HuH-7 (cell line): ENCODE measurements at places on chromosomes 1 and 21.

GRCh38 chr1:224205438-224205840 is 22.4 kb downstream of the DEGS1 start:
- DNase-seq: peak; percentile 23

- no peak for DNase-seq
These were observed 126.6 kb upstream of the CAMK1G start for GRCh38 chr1:209456878-209457277.

- no peak for DNase-seq
These were observed 20.2 kb downstream of the RCAN1 start for GRCh38 chr21:34594566-34595234.

DNA sequence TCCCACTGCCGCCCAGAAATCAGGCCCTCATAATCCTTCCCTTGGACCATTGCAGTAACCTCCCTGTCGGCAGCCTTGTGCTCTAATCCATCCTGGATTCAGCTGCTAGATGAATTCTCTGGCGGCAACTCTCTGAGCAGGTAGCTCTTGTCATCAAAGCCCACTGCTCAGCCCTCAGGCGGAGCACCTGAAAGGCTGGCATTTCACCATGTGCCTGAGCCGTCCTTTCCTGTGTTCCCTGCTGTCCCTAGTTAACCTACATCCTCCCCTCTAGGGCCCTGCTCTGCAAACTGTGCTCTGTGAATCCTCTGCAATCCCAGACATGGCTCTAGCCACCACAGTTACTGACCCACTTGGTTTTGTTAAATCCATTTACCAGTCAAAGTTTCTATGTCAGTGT is 118.0 kb downstream of the KAZN start:
- no peak for DNase-seq

- DNase-seq: no peak
These were observed 103.2 kb downstream of the SGIP1 start for GRCh38 chr1:66637146-66637545.

GRCh38 chr21:16563795-16564194 is 834.0 kb downstream of the USP25 start:
- peak; percentile 44 for DNase-seq

DNA sequence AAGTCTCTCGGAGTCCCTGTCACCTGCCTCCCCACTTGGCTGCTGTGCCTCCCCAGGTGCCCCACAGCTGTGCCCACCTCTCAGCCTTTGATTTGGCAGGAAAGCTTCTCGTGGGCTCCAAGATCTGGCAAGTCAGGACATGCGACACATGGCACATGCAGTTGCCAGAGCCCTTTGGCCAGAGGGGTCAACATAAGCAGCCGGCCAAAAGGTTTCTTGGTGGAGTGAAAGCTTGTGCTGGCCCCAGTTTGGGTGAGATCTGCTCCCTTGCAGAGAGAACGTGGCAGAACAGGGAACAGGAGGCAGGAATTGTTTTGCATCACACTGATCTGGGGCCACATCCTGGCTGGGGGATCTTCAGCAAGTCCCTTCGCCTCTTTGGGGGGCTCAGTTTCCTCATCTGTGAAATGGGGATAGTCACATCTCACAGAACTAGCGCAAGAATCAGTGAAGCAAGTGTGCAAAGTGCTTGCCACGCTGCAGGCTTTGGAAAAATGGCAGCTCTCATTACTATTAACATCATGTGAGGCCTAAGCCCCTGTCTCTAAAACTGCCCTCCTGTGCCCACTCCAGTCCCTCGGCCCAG is 232.6 kb downstream of the TRABD2B start:
- no peak for DNase-seq

DNA sequence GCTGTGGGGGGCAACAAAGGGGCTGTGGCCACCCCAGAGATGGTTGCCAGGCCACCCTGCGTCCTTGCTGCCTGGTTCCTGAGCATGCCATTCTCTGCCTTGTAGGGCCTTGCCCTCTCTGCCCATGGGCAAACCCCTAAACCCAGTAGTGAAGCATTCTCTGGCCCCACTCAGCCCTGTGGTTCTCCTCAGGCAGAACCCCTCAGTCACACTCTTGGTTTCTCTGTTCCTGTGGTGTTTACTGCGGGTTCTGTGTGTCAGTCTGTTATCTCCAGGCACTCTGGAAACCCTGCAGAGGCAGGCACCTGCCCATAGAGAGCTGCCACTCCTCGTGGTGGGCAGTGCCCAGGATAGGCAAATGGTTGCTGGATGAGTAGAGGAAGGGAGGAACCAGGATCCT is 41.1 kb upstream of the IL19 start:
- no peak for DNase-seq

- DNase-seq: no peak
These were observed 10.6 kb downstream of the PGM1 start for GRCh38 chr1:63603810-63604209.

DNA sequence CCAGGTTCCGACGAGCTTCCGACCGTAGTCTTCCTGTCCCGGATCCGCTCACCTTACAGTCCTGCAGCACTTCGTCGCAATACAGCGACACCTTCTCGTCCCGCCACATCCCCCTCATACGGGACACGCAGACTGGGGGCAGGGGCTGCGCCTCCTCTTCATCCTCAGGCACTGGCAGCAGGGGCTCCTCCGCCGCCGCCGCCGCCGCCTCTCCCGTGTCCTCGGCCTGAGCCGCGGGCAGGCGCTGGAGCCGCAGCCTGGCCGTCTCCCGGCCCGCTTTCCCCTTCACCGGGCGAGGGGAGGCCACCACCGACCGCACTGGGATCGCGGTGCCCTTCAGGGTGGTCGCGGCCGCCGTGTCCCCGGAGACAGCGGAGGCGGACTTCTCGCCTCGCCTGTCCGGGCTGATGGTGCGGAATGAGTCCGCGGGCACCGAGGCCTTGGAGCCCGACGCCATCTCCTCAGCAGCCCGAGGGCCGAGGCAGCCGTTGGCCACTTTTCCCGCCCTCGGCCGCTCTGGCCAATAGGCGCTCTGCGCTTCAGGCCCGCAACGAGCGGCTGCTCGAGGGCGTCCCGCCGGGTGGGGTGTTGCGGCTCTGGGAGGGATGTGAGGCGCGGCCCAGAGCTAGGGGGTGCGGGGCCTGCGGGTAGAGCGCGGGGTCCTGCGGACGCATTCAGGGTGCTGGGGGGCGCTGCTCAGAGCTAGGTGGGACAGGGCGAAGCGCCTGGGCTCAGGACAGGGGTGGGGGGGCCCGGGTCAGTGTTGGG is at the start of gene SHCBP1L:
Gene SHCBP1L (minus strand): TSS at position 490 of the 768 bp plus-strand sequence. CDS start 33 bp downstream, at position 457.
- DNase-seq: no peak

DNA sequence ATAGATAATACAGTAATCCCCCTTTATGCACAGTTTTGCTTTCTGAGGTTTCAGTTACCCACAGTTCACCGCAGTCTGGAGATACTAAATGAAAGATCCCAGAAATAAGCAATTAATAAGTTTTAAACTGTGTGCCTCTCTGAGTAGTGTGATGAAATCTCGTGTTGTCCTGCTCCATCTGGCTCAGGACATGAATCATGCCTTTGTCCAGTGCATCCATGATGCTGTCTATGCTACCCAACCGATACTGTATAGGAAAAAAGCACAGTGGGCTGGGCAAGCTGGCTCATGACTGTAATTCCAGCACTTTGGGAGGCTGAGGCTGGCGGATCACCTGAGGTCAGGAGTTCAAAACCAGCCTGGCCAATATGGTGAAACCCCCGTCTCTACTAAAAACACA is 85.0 kb upstream of the SLC2A1 start:
- DNase-seq: no peak

- DNase-seq: no peak
These were observed 14.9 kb downstream of the AK2 start for GRCh38 chr1:33021567-33022431.

DNA sequence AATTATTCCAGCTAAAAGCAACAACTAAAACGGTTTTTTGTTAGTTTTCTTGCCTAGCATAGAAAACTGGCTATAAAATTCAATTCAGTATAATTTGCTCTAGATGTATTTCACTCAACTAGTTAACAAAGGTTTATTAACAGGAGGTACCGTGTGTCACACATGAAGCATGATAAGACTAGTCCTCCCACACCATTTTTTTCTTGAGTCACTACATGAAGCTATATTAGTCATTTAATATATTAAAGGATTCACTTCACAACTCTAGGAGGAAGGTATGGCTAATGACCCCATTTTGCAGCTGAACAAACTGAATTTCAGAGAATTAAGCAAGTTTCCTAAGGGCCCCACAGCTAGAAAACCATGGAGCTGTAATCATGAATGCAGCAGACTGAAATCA is 307.8 kb upstream of the USP25 start:
- DNase-seq: no peak

- DNase-seq: no peak
These were observed 14.4 kb downstream of the FRRS1 start for GRCh38 chr1:99751877-99752504.

DNA sequence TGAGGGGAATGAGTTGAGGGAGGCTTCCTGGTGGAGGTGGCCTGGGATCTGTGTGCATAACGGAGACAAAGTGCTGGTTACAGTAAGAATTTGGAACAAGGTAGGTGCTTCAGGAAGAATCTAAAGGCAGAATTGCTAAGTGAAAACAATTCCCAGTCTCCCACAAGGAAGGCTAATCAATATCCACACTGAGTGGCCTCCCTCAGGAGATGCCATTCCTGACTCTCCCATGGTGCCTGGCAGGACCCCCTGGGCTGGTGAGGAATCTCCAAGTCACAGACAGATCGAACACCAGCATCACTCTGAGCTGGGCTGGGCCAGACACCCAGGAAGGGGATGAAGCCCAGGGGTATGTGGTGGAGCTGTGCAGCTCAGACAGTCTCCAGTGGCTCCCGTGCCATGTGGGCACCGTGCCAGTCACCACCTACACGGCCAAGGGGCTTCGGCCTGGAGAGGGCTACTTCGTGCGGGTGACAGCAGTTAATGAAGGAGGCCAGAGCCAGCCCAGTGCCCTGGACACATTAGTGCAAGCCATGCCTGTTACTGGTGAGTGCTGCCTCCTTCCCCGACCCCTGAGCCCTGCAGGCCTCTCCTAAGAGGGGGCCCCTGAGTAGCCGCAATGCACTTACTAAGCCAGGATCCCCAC is 30.7 kb downstream of the IGFN1 start:
- DNase-seq: no peak

- DNase-seq: no peak
These were observed 51.7 kb upstream of the BARHL2 start for GRCh38 chr1:90768826-90769225.

GRCh38 chr1:156689953-156690674 is 12.9 kb upstream of the NES start:
- no peak for DNase-seq

DNA sequence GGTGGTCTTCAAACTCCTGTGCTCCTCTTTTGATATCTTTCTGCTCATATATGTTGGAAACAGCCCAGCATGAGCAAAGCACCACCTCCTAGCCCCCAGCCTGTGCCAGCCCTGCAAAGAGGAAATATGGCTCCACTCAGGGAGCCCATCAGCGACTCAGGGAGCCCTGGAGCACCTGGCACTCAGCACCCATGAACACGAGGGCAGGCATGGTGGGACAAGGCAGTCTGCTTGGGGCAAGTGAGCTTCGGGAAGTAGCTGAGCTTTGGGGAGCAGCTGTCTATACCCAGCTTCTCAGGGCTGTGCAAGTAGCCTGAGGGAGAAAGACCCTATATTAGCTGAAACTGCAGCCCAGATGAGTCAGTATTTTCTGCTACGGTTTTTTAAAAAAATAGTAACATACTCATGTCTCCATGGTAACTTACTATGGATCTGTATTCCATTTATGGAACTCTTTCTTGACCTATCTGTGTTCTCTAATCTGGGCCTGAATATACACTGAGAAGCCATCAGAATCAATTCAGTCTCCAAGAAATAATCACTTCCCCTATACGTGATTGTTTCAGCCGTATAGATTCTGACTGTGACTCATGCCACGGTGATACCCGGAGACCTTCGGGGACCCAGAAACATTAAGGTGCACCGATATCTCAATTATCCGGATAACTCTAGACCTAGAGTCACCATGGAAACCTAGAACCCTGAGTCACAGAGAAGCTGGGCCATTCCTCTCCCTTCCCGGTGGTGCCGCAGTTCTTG is 1.5 kb upstream of the ETS2 start:
- DNase-seq: no peak

- no peak for DNase-seq
These were observed 3.7 kb upstream of the KIAA1614 start for GRCh38 chr1:180909005-180909414.

GRCh38 chr1:166999075-166999474 is 10.0 kb downstream of the MAEL start:
- no peak for DNase-seq

DNA sequence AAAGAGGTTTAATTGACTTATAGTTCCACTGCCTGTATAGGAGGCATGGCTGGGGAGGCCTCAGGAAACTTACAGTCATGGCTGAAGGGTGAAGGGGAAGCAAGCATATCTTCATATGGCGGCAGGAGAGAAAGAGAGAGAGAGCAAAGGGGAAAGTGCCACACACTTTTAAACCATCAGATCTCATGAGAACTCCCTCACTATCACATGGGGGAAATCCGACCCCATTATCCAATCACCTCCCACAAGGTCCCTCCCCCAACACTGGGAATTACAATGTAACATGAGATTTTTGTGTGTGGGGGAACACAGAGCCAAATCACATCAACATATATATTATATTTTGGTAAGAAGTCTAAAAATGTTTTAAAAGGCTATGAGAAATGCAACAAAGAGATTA is 27.2 kb downstream of the FABP3 start:
- DNase-seq: no peak

GRCh38 chr1:239682046-239682445 is 295.7 kb downstream of the CHRM3 start:
- no peak for DNase-seq

DNA sequence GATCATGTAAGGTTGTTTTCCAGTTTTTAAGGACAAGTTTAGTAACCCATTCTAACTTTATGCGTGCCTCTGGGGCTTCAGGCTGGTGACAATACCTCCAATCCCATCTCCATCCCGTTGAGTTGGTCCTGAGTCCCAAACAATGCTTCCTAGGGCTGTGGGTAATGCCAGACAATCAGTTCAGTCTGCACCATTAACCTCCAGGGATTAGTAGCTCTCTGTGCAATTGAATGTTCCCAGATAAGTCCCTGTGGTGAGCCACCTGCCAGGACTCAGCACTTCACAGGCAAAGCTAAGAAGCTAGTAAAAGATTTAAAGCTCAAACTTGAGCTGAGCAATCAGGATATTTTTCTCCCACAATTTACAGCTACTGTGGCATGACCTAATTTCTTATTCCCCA is 462.2 kb upstream of the PTBP2 start:
- no peak for DNase-seq

DNA sequence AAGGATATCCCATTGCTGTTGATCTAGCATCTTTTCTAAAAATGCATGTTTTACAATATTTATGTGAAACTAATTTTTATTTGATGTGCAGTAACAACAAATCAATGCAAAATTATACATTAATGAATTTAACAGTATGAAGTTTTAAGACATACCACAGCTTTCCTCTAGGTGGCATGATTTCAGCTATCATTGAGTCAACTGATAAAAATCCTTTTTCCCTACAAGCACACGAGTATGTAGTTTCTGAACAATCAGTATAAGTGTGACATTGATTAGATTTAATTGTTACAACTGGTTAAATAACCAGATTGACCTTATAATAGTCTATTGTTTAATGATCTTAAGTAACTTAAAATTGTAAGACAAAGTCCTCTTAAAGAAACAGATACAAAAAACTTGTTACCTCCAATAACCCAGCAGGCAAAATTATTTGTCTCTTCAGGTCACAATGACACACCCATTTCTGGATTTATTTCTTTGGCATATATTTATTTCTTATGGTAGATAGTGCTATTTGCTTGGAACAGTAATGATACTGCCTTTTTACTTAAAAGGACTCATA is 5.8 kb upstream of the TGFB2 start:
- DNase-seq: no peak

GRCh38 chr1:40657046-40657445 is 8.4 kb downstream of the RIMS3 start:
- DNase-seq: no peak

- no peak for DNase-seq
These were observed 32.8 kb upstream of the COX20 start for GRCh38 chr1:244802556-244803239.

- no peak for DNase-seq
These were observed 308.1 kb downstream of the GPATCH2 start for GRCh38 chr1:217322834-217323233.
